Trophoblast cell (in vitro differentiated cells and primary cell): ENCODE measurements at places on chromosomes 4 and X.

- no peaks in the 10 kb centered on the region for H3K27me3 ChIP-seq
- DNase-seq, result no peak
- no peak overlapping the region for H3K4me3 ChIP-seq
- H3K4me1 ChIP-seq, result no peaks in the 10 kb centered on the region
- H3K27ac ChIP-seq, result no peak overlapping the region
These were observed 2.1 kb downstream of the AMBN start for GRCh38 chr4:70594196-70594595.

GRCh38 chrX:100685997-100686305, 42.0 kb downstream of the SRPX2 start:
- no peaks in the 10 kb centered on the region for H3K27me3 ChIP-seq
- H3K4me3 ChIP-seq, result no peak overlapping the region
- H3K4me1 ChIP-seq, result no peaks in the 10 kb centered on the region

DNA sequence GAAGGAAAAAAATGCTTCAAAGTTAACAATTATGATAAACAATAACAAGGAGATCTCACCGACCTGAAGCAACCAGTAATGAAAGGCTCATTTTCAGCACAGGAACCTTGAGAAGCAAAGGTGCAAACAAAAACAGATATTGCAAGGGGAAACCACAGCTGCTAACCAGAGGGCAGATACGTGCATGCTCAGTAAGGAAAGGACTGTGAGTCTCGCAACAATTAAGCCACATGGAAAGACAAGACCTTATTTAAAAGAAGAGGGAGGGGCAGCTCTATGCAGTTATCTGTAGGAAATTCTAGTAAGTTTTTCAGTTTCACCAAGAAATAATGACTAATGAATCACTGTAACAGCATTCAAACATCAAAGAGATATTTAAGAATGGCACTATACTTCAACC, 19.3 kb downstream of the LRCH2 start:
- no peak for DNase-seq
- no peaks in the 10 kb centered on the region for H3K27me3 ChIP-seq
- no peaks in the 10 kb centered on the region for H3K36me3 ChIP-seq
- H3K4me3 ChIP-seq, result no peak overlapping the region
- H3K4me1 ChIP-seq, result no peaks in the 10 kb centered on the region
- no peak overlapping the region for H3K27ac ChIP-seq

DNA sequence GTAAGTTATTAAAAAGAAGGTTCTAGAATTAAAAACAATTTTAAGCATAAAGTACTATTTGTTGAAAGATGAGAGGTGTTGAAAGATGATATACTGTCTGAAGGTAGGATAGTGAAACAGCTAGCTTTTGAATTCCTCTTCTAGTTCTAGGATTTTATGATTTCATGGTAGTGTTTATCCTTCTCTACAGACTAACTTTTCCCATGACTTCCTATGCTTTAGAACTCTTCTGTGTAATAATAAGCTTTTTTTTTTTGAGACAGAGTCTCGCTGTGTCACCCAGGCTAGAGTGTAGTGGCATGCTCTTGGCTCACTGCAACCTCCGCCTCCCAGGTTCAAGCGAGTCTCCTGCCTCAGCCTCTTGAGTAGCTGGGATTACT, 96.0 kb upstream of the NUDT6 start:
- H3K27ac ChIP-seq, result no peak overlapping the region
- no peaks in the 10 kb centered on the region for H3K4me1 ChIP-seq
- no peaks in the 10 kb centered on the region for H3K27me3 ChIP-seq
- H3K36me3 ChIP-seq, result no peaks in the 10 kb centered on the region
- H3K4me3 ChIP-seq, result no peak overlapping the region

- peak; percentile 77 for DNase-seq
- no peak overlapping the region for H3K4me3 ChIP-seq
- H3K27me3 ChIP-seq, result no peaks in the 10 kb centered on the region
- no peaks in the 10 kb centered on the region for H3K4me1 ChIP-seq
- no peak overlapping the region for H3K27ac ChIP-seq
These were observed 44.0 kb downstream of the SLC25A5 start for GRCh38 chrX:119512146-119512800.
